ENCODE measurements at places on chromosomes 5 and 9.

DNA sequence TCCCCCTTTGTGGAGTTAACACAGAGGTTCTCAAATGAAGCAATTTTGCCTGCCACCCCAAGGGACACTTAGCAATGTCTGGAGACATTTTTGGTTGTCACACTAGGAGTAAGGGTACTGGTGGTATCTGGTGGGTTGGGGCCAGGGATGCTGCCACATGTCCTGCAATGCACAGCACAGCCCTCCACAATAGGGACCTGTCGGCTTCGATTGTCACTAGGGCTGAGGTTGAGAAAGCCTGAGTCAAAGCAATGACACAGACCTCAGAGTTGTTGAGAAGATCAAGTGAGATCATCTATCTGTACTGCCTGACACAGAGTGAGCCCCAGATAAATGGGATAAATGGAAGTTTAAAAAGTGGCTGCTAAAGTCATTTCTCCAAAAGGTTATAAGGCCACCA, 249.2 kb upstream of the KLF4 start:
- no peak for DNase-seq

DNA sequence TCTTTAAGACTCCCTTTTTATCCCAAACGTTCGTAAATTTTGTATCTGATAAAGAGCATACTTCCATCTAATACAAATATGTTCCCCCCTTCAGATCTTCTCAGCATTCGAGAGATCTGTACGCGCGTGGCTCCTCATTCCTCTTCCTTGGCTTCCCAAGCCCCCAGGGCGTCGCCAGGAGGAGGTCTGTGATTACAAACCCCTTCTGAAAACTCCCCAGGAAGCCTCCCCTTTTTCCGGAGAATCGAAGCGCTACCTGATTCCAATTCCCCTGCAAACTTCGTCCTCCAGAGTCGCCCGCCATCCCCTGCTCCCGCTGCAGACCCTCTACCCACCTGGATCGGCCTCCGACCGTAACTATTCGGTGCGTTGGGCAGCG, 19.9 kb downstream of the CDKN2A start:
- DNase-seq: no peak

DNA sequence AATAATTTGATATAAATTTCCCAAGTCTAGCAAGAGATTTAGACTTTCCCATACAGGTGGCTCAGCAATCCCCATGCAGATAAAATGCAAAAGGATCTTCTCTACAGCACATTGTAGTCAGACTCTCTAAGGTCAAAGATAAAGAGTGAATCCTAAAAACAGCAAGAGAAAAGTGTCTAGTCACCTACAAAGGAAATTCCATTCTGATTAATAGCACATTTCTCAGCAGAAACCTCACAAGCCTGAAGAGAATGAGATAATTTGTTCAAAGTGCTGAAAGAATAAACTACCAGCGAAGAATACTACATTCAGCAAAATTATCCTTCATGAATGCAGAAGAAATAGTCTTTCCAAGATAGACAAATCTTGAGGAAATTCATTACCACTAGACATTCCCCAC, 493.3 kb downstream of the PRELID2 start:
- no peak for DNase-seq

GRCh38 chr5:148991566-148991965, 71.3 kb downstream of the SH3TC2 start:
- no peak for DNase-seq

- no peak for DNase-seq
Observed at GRCh38 chr5:151014680-151015343, 5.6 kb upstream of the GPX3 start.

- DNase-seq: no peak
Observed at GRCh38 chr9:116639251-116639741, 47.8 kb upstream of the TRIM32 start.

Data from stimulated activated CD4-positive, alpha-beta T cell treated with anti-CD3 and anti-CD28 coated beads, Interleukin-12 subunit alpha, Interleukin-12 subunit beta, amount 100 ng/mL, for 24 hours (primary cell).